ENCODE measurements at places on chromosomes 6 and 20.
A peak's percentile ranks its signal among the peaks of the same experiment; 100 is the strongest.

- no peak for DNase-seq
Measured at GRCh38 chr6:106474466-106474865, 113.9 kb downstream of the CRYBG1 start.

- DNase-seq: peak; percentile 43
Measured at GRCh38 chr6:29005183-29005885, at the start of gene ZNF311. Gene ZNF311, minus strand, starts transcription at chr6:29005315. Its CDS starts 1,361 bp downstream, at chr6:29003954.

- DNase-seq: no peak
Measured at GRCh38 chr6:157376706-157377230, 4.2 kb upstream of the ZDHHC14 start.

- DNase-seq: no peak
Measured at GRCh38 chr6:155521719-155522118, 66.1 kb upstream of the NOX3 start.

- no peak for DNase-seq
Measured at GRCh38 chr6:40778196-40778595, 191.0 kb upstream of the LRFN2 start.

GRCh38 chr6:130928158-130928912 lies 101.1 kb downstream of the SMLR1 start:
- no peak for DNase-seq

GRCh38 chr6:84504025-84504424 lies 260.4 kb downstream of the TBX18 start:
- no peak for DNase-seq

DNA sequence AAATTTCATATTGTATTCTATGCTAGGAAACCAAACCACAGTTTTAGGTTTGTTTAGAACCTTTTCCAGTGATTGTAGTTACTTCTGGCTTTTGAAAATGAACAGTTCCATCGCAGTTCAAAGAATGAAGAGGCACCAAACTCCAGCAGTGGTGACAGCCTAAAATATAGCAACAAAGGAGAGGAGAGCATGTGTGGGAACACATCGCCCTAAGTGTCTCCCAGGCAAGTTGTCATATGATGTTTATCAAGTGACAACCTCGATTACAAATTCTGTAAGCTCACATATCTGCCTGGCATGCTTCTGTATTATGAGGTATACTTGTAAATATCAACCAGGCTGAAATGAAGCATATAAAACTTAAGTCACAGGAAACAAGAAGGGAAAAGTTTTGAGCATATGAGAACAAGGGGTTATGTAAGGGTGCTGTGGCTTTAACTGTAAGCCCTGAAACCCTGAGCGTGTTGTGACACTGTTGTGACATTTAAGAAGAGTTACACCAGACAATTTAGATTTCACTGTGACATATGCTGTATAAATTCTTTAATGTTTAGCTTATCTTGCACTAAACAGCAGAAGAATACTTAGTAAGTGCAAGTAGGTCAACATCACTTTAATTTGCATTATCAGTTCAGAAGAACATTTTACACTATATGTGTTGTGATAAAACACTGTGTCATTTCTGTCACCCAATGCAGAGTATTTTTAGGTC lies 29.1 kb upstream of the FBXL4 start:
- DNase-seq: no peak

DNA sequence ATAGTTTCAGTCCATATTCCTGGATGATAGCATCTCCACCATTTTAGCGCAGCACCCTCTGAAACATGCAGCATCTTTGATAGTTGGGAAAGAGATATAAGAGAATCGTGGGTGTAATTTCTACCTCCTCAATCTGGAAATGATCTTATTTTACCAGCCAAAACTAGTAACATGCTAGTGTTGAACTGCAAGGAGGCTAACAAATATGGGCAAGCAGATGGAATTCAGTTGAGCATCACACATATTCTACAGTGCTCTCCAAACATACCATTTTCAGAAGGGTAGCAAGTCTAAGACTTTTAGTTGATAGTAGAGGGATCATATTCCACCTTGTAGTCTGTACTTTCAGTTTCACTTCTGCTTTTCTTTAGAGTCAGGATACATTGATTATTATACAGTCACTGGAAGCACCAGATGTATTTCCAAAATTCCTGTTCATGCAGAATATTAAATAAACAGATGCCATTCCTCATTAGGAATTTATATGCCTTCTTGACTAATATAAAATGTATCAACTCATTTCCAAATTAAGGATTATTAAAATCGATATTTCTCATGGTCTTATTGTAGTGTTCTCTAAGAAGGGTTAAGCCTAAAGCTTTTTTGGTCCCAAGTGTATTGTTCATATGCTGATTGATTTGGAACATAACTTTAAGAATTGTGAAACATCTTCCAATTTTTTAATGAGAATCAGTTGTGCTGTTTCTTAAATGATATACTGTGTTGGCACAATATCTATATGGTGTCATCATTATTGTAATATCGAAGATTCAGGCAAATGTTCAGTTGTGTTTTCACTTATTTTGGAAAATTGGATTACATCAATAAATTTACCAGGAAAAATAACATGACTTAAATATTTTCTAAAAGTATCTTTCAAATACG lies 362.0 kb downstream of the CENPW start:
- no peak for DNase-seq

GRCh38 chr6:166619912-166620311 lies 7.1 kb downstream of the RPS6KA2 start:
- no peak for DNase-seq

- no peak for DNase-seq
Measured at GRCh38 chr6:136923954-136924673, 2.0 kb downstream of the SLC35D3 start.

- no peak for DNase-seq
Measured at GRCh38 chr6:2259002-2259494, 13.6 kb upstream of the GMDS start.

DNA sequence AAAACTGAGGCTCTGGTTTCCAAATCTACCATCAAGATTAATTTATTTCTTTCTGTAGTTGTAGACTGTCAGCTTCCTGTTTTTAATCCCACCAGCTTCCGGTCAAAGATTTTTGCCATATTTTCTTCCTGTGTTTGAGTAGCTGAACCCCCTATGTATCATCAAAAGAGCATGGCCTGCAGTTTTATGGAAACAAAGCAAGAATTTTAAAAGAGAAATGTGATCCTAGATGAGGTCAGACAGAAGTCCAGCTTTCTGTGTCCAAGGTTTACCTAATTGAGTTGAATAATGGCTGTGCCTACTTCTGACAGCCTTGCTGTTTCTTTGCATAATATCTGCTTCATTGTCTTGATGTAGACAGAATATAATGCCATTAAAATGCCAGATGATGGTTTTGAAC lies 163.7 kb downstream of the CARMIL1 start:
- DNase-seq: no peak

DNA sequence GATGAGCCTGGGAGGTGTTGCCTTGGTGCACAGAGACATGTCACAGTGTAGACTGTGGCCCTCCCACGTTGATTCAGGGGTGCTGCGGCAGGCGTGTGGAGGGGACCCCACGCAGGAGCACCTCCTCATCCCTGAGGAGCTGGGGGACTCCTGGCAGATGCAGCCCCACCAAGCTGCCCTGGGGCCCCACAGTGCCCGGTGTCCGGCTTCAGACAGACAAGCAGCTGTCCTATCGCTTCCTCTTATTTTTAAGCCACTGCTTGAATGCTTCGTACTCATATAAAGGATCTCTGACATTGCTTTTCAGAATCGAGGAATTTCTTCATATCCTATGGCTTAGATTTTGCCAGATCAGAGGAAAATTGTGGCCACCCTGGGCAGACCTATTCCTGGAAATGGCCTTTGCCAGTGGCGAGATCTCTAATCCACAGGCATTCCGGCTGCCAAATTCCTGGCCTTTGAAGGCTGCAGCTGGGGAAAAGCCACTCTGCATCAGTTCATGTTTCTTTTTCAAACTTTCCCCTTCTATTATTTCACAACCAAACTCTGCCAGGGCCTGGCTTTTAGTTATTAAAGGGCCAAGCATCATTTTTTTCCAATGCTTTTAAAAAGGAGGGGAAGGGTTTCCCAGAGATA lies 337.0 kb downstream of the THBS2 start:
- no peak for DNase-seq

DNA sequence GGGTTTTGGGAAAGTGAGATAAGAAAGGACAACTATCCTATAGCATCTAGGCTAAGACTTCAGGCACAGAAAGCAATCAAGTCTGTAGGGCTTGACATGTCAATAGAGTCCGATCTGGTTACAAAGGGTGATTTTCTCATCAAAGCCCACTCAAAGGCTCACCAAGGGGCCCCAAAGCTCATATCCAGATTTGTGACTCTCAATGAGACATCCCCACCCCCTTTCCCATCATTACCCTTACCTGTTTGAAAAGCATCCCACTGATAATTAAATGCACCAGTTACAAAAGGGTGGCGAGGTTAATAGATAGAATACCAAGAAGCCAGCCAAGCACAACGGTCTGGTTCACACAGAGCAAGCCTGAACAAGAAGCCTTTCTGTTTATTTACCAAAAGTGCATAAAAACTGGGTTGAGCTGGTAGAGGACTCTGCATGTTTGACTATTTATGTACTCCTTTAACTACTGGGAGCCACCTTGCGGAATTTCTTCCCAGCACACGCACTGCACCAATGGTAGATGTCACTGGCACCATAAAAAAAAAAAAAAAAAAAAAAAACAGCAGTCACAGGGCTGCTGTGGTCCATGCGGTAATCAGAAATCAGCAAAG lies 6.1 kb downstream of the JAG1 start:
- DNase-seq: no peak

GRCh38 chr20:57062696-57063270 lies 203.7 kb downstream of the BMP7 start:
- DNase-seq: no peak

- no peak for DNase-seq
Measured at GRCh38 chr20:41304002-41304401, 13.5 kb downstream of the ZHX3 start.

DNA sequence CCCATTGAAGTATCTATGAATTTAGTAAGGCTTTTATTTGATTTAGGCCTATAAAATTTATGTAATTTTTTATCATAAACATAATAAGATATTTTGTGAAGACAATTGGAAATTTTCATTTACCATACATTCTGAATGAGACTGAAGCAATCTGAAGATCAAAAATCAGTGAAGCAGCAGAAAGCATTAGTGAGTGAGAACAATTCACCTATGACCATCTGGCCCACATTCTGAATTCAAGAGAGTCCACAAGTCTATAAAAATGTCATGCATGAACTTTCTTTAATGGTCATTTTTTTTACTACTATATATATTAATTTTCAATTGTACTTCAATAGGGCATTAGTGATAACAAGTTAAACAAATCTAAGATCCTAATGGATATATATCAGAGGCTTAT lies 1026.6 kb upstream of the MAP3K7 start:
- no peak for DNase-seq

GRCh38 chr6:138044458-138044857 lies 62.8 kb downstream of the PERP start:
- DNase-seq: no peak

DNA sequence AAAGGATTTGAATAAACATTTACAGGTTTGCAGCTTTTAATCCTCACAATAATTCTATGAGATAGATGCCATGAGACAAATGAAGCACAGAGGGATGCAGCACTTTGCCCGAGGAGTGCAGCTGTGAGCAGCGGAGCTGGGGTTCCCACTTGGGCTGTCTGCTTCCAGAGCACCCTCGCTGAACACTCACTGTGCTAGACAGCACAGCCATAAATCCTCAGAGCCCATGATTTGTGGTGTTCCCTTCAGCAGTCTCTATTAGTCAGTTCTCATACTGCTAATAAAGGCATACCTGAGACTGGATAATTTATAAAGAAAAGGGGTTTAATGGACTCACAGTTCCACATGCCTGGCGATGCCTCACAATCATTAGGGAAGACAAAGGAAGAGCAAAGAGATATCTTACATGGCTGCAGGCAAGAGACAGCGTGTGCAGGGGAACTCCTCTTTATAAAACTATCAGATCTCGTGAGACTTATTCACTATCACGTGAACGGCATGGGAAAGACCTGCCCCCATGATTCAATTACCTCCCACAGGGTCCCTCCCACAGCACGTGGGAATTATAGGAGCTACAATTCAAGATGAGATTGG lies 25.3 kb upstream of the CTAGE9 start:
- no peak for DNase-seq

DNA sequence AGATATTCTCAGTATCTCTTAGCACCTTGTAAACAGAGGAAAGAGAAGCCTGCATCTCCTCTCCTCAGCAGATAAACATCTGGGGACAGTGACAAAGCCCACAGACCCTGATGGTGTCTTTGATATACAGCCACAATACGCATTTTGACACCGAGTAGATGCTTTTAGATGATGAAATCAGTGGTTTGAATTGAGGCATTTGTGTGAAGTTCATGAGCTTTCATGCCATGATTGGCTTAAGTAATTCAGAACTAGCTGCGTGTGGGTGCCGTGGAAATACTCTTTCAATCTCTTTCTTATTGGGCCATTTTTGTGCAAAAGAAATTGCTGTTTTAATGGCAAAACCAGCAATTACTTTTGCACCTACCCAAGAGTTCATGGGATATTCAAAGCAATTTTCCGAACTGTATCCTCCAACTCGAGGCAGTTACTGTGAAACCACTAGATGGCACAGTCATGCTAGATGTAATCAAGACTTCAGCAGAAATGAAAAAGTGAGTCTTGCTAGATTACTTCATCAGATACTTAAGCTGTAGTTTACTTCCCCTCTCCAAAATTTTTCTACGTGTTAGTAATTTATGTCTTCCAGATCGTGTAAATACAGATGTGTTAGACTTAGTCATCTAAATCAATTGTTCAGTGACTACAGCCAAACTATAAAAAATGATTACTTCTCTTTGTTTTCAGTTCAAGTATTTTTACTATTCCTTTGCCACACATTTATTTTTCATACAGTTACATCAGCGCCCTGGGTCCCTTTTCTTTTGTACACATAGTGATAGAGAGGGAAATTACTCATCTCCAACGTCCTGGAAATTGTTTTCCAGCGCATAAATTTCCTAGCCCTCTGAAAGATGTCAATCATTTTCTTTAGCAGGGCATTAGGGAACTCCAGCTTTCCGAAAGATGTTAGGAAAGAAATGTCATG lies 49.4 kb downstream of the IYD start:
- DNase-seq: peak; percentile 30

DNA sequence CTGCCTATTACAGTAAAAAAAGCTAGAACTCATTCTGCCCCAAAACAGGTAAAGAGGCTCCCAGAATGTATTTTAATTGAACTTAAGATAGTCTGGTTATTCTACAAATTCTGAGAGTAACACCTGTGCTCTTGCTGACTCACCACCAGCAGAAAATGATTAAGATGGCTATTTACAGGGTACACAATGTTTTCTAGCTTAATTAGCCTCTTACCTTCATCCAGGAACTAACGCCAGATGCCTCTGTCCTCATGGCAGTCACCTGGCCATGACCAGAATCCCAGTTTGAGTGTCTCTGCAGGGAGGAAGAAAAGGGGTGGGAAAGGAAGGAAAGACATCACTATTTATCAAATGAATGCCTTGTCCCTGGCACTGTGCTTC lies 31.3 kb upstream of the PPP1R3G start:
- DNase-seq: no peak

DNA sequence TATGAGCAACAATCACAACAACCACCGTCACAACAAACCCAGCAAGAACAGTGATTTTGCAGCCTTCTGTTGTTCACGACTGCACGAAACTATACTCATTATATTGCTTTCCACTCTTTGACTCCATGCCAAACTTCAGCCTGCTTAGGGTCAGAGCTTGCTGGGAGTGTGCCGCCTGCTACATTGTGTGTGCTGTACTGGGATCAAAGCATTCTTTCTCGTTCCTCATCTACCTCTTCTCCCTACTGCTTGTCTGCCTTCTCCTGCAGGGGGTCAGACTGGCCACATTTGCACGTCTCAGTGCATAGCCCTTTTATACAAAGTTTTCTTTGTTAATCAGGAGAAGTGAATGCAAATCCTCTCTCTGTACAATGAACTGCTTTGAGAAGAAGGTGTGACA lies 401.6 kb upstream of the CITED2 start:
- DNase-seq: no peak
